ENCODE measurements at places on chromosomes 2 and 18.
A peak's percentile ranks its signal among the peaks of the same experiment; 100 is the strongest.

GRCh38 chr2:160551259-160551658 lies 57.7 kb upstream of the RBMS1 start:
- no peak for DNase-seq

GRCh38 chr2:33372940-33373553 lies 103.4 kb upstream of the RASGRP3 start:
- DNase-seq, result peak; percentile 72

GRCh38 chr2:78999406-78999805 lies 26.1 kb upstream of the REG3G start:
- peak; percentile 17 for DNase-seq

DNA sequence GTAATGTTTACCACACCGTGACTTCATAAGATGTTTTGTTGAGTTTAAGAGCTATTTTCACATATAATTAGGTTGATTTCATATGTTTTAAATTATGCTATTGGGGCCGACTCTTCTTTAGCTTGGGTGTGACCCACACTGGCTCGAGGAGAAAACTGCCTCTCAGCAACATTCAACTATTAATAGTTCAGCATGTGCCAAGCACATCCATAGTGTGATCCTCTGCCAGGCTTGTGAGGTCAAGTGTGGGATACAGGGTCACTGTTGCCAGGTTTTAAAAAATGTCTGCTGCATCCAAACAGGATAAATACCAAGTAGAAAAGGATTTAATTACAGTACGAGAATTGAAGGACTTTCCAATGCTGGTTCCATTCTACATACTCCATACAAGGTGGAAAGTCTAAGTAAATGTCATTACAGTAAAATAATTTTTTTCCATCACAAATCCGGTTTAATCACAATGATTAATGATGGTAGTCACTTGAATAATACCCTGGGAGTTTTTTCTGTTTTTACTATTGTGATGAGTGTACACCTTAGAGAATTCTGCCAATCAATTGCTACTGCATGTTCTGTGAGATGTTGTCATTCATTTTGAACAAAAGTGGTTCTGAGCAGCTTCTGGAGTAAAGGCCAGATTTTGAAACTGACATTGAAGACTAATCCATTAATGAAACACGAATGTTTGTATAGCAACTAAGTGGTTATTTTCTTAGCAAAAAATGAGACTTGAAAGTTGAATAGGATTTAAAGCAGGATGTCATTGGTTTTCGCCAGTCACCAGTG lies 84.5 kb downstream of the ABI2 start:
- no peak for DNase-seq

DNA sequence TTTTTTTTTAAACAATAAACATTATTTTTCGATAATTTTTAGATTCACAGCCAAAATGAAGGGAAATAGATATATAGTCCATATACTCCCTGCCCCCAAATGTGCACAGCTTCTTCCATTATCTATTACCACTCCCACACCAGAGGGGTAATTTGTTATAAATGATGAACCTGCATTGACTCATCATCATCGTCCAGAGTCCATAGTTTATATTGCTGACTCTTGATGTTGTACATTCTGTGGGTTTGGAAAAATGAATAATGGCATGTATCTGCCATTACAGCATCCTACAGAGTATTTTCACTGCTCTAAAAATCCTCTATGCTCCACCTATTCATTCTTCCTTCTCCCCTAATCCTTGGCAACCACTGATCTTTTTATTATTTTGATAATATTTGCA lies 121.5 kb downstream of the LTBP1 start:
- DNase-seq, result peak; percentile 80

DNA sequence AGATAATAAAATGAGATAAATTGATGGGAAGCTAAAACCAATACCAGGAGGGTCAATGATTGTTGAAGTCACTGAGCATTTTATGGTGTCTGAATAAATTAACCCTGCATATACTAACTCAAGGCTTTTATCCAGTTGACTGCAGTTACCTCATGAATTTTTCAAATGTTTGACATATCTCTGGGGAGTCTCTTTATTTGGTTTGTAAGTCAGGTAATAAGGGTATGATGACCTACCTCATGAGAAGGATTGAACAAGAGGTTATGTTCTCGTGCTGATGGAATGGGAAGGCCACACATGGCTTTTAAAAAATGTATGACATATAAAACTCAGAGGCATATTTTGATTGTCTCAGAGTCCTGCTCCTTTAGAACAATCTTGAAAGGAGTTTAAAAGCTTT lies 237.6 kb downstream of the THSD7B start:
- no peak for DNase-seq

GRCh38 chr2:216604458-216604857 lies 28.8 kb upstream of the IGFBP2 start:
- no peak for DNase-seq

- peak; percentile 98 for DNase-seq
Observed at GRCh38 chr2:33212151-33212550, 264.3 kb upstream of the RASGRP3 start.
